Activated T-cell treated with anti-CD3 and anti-CD28 coated beads, Interleukin-2, amount 50 U/mL, for 1 hour (primary cell): ENCODE measurements at places on chromosomes 11 and 22.

GRCh38 chr11:503179-503981, 3.7 kb downstream of the RNH1 start:
- no peak for DNase-seq

DNA sequence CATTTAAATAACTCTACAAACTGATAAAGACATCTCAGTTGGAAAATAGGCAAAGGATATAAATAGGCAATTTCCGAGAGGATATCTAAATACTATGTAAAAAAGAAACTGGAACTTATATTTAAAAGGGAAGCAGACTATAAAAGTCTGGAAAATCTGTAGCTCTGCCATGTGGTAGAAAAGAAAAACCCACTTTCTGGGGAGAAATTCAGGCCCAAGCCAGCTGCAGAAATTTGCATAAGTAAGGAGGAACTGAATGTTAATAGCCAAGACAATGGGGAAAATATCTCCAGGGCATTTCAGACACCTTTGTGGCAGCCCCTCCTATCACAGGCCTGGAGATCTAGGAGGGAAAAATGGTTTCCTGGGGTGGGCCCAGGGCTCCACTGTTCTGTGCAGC, 97.8 kb upstream of the ZBED5 start:
- no peak for DNase-seq

- DNase-seq = no peak
These were observed 75.6 kb downstream of the BRD1 start for GRCh38 chr22:49751966-49752597.

GRCh38 chr11:75384438-75385080, 14.8 kb upstream of the RPS3 start:
- peak; percentile 81 for DNase-seq

GRCh38 chr11:68683536-68684384, 584 bp upstream of the GAL start:
- DNase-seq = no peak

GRCh38 chr11:14578541-14578956, 58.4 kb upstream of the PSMA1 start:
- DNase-seq = peak; percentile 24

DNA sequence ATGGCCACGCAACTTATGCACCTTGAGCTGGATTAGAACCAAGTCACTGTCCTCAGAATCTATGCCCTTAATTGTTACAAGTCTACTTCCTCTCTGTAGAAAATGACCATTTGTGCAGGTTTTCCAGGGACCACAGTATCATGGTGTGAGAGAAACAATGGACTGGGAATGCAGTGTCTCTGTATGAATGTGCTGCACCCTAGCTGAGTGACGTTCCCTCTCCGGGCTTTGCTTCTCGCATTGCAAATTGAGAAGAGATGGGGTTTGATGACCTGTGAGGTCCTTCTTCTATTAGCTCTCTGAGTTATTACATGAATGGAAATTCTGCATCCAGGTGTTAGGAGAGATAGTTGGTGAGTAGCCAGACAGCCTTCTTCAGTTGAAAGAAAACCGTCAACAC, 1052.3 kb downstream of the NTM start:
- no peak for DNase-seq

DNA sequence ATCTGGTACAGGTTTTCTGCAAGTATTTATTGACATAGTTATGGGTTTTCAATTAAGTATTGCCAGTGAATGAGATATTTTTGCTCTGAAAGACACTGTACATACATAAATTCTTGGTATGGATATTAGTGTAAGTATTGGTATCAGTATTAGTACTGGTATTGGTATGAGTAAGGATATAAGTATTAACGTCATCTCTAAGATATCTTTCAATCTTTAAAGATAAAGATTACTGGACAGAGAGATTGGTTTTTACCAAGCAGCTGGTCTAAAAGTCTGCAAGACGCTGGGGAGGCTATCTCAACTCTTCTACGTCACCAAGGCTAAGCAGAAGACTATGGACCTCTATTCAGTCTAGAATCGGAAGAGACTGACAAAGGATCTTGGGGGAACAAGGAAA, 234.5 kb downstream of the NXPE2 start:
- no peak for DNase-seq

GRCh38 chr11:125952973-125953372, 7.1 kb downstream of the VSIG10L2 start:
- DNase-seq = no peak

- DNase-seq = no peak
These were observed 58.3 kb downstream of the SLC22A12 start for GRCh38 chr11:64649291-64649697.

GRCh38 chr22:49800408-49801238, 27.1 kb downstream of the BRD1 start:
- DNase-seq = no peak

- DNase-seq = no peak
These were observed 776 bp downstream of the NLRX1 start for GRCh38 chr11:119169282-119169719.

- no peak for DNase-seq
These were observed 36.2 kb upstream of the BRSK2 start for GRCh38 chr11:1353383-1354124.

- DNase-seq = no peak
These were observed 72.7 kb downstream of the SIK2 start for GRCh38 chr11:111674941-111675340.

DNA sequence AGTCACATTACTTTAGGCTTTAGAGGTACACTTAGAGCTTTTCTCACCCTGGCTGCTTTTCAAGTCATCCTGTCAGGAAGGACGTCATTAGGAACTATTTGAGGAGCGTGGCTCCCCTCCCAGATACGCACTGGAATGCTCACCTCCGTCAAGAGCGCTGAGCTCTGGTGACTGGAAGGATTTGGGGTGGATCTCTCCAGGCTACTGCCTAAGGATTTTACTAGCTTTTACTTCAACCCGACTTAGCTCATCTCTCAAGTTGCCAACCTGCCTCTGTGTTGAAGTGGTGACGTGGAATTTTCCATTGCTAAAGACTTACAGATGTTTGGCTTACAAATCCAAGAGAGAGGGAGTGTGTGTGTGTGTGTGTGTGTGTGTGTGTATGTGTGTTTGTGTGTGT, 355.3 kb upstream of the CCDC90B start:
- no peak for DNase-seq

DNA sequence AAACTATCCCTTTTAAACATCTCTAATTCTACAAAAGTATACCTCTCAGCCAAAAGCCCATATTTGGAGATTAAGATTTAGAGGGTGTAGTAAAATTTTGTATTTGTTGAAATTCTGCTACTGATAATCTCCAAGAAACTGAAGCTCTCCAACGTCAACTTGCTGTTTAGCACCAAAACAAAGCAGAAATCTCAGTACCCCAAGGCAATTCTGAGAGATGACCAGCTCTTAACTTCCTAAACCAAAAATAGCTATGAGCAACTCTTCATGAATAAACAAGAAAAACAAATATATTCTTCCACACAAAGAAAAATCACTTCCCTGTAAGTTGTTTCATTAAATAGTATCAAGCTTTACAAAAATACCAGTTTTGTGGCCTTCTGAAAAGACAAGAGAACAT, 13.3 kb downstream of the RRAS2 start:
- DNase-seq = no peak

- DNase-seq = no peak
These were observed 129.9 kb downstream of the KCNC1 start for GRCh38 chr11:17864478-17864941.

DNA sequence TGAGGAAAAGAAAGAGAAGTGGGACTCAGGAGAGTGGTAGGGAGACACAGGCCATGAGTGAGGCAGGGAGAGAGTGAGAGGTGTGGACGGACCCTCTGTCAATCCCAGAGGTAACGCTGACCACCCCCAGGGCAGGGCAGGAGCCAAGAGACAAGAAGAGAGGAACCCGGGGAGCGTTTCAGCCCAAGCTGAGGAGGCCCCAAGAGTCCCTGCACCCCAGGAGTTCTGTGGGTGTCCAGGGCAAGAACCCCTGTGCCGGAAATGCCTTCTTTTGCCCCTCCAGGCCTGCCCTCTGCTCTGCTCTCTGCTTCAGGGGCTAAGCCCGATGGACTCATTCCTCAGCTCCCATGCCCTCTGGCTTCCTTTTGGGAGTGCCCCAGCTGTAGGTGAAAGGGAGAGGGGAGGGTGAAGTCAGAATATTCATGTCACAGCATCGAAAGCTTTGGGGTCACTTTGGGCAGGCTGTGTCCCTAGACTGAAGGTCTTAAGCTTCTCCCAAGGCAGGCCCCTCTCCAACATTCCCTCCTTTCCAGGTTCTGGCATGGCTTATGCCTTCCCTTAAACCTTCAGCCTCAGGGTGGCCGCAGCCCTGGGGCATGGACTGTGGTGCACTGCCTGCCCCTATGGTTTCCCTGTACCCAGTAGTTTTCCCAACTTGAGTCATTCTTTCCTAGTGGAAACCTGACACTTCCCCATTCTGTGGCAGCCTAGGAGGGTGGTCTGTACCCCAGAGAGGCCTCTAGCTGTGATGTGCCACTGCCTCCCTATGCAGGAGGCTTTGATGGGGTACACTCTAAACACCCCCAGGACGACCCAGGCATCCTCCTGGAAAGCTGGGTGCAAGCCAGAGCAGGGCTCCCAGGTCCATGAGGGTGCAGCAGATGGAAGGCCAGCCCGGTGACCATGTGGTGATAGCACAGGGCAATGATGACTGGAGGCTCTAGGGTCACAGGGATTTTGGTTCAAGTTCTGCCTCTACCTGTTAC, 27.1 kb downstream of the MYEOV start:
- no peak for DNase-seq

DNA sequence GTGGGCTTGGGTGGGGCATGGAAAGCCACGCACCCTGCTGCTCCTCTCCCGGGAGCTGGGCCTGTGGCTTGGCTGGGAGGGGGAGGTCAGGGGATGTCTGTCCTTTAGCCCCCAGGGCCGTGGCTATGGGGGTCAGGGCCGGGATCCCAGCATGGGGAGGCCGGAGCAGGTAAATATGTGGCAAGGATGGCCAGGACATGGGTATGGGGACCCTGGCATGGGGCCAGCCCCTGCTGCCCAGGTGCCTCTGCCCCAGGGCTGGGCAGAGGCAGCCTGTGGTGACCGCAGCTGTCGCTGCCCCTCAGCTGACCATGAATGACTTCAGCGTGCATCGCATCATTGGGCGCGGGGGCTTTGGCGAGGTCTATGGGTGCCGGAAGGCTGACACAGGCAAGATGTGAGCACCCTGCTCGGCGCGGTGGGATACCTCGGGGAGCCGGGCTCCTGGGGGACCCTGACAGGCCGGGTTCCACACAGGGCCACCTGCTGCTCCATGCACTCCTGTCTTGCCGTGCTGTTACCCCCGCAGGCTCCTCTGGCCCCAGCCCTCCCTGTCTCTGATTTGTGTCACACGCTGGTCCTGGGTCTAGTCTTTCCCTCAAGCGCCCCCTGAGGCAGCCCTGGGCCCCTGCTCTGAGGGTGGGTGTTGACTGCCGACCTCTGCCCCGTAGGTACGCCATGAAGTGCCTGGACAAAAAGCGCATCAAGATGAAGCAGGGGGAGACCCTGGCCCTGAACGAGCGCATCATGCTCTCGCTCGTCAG, 8.1 kb upstream of the ANKRD13D start:
- DNase-seq = peak; percentile 17

DNA sequence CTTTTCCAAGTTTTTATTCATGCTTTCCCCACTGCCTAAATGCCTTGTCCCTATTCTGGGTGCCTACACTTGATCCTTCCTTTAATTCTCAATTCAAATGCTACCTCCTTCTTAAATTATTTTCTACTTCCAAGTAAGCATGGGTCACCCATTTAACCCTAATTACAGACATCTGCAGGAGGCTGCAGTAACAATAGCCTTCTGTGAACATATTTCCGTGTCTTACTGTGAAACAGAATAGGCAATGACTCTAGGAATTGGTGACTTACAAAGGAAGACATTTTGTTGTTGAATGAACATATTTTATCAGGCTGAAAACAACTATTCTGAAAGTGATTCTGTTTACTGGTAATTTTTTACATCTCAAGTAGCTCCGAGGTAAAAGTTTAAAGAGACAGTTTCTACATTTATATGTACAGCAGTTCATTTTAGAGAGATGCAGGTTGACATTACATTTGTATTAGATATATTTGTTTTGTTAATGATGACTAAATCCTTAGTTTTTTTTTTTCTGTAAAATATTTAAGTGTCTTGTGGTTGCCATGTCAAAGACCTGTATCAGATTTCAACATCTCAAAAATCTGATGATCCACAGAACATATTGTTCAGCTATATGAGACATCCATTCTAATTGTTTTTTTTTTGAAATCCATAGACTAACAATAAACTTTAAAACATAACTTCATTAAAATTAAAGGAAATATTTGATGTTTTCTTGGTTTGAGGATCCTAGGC, 316.8 kb downstream of the CASP12 start:
- DNase-seq = no peak

DNA sequence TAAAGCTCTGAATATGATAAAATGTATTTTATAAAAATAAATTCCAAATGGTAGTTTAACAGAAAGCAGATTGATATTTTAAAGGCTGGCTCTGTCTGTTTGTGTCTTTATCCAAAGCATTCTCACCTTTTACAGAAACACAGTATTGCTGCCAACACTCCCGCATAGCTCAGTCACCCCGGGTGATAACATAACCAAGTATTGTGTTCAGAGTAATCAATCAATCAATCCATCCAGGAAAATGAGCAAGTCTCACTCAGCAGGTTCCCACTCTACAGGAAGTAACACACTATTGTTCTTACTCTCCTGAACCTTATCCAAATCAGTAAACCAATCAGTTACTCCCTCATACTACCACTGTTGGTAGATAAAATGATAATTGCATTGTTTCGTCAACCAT, 203.4 kb downstream of the LRRC4C start:
- no peak for DNase-seq

GRCh38 chr11:64793271-64794160, 9.5 kb downstream of the MAP4K2 start:
- no peak for DNase-seq

DNA sequence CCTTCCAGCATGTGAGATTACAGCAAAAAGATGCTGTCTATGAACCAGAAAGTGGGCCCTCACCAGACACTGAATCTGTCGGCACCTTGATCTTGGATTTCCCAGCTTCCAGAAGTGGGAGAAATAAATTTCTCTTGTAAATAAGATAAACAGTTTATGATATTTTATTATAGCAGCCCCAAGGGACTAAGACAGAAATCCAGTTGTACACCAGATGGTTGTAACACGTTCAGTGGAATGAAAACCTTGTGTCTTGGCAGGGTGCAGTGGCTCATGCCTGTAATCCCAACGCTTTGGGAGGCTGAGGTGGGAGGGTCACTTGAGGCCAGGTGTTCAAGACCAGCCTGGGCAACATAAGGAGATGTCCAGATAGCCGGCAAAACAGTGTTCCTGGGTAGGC, 61.8 kb downstream of the MCHR1 start:
- no peak for DNase-seq

- DNase-seq = no peak
These were observed 14.2 kb upstream of the IL10RA start for GRCh38 chr11:117972044-117972443.

- no peak for DNase-seq
These were observed 19.2 kb downstream of the EIF3M start for GRCh38 chr11:32602657-32603415.
